ENCODE measurements at places on chromosomes 2 and 18.

GRCh38 chr2:129709956-129710598, 269.4 kb upstream of the RAB6C start:
- no peak for DNase-seq

DNA sequence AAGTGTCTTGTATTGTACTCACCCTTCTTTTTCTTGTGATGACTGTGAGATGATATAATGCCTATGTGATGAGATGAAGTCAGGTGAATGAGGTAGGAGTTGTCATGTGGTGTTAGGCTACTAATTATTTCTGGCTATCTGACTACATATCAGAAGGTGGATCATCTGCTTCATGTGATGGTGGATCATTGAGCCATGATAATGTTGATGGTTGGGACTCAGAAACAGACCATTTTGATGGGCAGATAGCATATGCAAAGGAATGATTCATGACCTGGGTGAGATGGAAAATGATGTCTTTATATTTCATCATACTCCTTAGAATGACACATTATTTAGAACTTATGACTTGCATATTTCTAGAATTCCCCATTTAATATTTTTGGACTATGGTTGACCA, 19.5 kb downstream of the ANKRD30B start:
- DNase-seq: no peak

GRCh38 chr2:240664622-240665021, 18.1 kb downstream of the AQP12B start:
- no peak for DNase-seq

DNA sequence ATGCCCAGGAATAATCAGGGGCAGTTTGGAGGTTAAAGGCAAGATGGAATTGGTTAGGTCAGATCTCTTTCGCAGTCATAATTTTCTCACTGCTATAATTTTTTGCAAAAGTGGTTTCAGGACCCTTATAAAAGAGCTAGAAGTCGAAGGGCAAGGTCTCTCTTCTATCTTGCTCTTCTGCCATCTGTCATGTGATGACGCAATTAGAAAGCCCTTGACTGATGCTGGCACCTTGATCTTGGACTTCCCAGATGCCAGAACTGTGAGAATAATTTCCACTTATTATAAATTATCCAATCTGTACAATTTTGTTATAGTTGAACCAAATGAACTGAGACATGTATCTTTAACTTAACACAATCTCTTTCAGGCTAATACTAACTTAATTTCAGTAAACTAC, 6.3 kb upstream of the RALBP1 start:
- no peak for DNase-seq

- DNase-seq: no peak
These were observed 205.1 kb upstream of the RBBP8 start for GRCh38 chr18:22728016-22728415.

- DNase-seq: no peak
These were observed 70.1 kb downstream of the BCL11A start for GRCh38 chr2:60483401-60483800.

DNA sequence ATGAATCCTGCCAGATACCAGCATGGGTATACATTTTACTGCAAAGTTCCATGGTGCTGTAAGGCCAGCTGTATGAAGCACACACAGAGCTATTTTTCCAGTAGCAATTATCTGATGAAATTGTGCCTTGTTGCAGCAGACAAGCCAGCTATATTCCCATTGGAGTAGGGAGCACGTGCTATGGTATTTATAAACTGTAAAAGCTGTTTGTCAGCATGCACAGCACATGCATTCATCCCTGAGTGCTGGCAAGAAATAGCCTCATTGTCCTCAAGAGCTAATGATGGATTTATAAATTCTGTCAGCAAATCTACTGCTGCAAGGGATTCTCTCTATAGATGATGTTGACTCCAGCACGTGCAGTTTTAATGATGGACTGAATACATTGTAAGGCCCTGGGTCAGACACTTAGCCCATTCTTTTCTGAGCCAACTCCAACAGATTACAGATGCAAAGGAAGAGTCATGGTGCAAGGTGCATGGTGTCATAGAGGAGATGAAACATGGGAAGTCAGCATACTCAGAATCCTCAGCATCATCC, 61.7 kb downstream of the KCNS3 start:
- no peak for DNase-seq

DNA sequence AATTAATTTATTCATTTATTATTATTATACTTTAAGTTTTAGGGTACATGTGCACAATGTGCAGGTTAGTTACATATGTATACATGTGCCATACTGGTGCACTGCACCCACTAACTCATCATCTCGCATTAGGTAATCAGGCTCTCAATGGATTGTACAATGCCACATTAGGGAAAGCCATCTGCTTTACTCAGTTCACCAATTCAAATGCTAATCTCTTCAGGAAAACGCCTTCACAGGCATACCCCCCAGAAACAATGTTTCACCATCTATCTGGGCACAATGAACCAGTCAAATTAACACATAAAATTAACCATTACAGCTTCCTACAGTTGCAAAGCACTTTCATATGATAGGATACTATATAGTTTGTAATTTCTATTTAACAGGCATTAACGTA, 84.8 kb upstream of the DNAJC10 start:
- no peak for DNase-seq

- DNase-seq: no peak
These were observed 1.5 kb downstream of the ZNF532 start for GRCh38 chr18:58866066-58866772.

GRCh38 chr2:226969417-226970080, 133.7 kb downstream of the RHBDD1 start:
- no peak for DNase-seq

DNA sequence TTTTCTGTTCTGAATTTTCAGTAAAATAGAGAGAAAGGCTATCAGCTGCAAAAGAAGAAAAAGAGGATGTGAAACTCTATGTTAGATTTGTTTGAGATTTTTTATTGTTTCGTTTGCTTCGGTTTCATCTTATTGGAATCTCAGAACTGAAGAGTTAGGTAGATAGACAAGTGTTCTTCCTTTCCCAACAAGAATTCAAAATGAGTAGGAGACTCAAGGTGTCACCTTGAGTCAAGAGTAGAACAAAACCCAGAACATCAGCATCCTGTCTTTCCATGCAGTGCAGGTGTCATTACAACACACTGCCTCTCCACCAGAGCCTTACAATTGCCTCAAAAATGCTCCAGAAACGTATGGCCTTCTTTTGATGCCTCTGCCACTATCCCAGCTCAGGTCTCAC, 21.1 kb downstream of the NBAS start:
- no peak for DNase-seq

- DNase-seq: no peak
These were observed 302.3 kb upstream of the FANCL start for GRCh38 chr2:58543442-58543841.

GRCh38 chr2:30110773-30111172, 36.0 kb upstream of the YPEL5 start:
- DNase-seq: no peak

DNA sequence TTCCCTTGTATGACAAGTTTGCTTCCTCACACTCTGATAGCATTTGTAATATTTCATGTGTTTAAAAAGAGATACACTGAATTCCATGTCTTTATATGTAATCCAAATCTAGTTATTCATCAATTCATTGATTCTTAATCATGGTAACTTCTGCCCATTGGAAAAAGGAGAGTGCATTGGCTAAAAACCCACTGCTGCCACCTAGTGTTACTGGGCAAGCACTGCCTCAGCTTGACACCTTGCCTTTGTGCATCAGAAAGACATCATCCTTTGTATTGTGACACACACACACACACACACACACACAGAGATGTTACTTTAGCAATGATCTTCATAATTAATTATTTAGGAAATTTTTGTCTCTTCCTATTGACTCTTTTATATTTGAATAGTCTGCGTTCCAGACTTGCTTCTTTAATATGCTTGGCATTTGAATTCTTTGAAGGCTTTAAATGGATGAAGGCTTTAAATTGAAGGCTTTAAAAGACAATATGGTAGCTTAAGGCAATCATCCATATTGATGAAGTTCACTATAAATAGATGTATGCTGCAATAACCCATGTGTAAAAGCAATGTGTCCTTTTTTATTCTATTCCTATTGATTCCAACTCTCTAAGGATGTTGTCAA, 414.2 kb upstream of the CHST9 start:
- peak; percentile 20 for DNase-seq

GRCh38 chr2:37589298-37589697, 82.1 kb downstream of the CDC42EP3 start:
- no peak for DNase-seq

DNA sequence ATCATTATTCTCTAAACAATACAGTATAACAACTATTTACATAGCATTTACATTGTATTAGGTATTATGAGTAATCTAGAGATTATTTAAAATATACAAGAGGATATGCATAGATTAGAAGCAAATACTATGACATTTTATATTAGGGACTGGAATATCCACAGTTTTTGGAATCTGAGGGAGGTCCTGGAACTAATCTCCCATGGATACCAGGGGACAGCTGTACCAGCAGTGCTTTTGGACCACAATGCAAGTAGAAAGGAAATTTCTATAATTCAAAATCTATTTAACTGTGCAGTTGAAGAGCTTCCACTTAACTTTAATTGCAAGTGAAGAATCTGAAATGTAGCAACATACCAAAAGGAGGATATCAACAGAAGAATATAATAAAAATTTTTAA, 120.8 kb downstream of the LTBP1 start:
- DNase-seq: no peak

GRCh38 chr18:42925036-42925435, 190.4 kb downstream of the RIT2 start:
- no peak for DNase-seq

- DNase-seq: no peak
These were observed 13.9 kb upstream of the KYNU start for GRCh38 chr2:142863485-142863961.

- no peak for DNase-seq
These were observed 4.0 kb downstream of the ABCB6 start for GRCh38 chr2:219214786-219215185.

DNA sequence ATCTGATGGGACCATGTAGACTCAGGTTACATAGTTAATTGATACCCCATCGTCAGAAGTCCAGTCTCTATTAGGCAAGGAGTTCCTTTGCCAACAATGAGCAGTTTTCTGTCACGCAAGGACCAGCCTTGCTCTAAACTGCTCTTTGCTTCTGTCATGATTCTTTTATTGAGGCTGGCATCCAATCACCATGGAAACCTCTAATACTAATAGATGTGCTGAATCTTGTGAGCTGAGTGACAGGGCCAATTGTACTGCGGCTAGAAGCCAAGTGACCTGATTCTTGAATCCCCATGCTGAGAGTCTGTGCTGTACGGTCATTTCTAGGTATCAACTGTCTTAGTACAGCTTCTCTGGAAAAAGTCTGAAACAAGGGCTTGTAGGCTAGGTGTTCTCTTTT, 395.6 kb downstream of the RND3 start:
- DNase-seq: no peak

GRCh38 chr2:147386284-147386683, 458.5 kb upstream of the ACVR2A start:
- DNase-seq: no peak

DNA sequence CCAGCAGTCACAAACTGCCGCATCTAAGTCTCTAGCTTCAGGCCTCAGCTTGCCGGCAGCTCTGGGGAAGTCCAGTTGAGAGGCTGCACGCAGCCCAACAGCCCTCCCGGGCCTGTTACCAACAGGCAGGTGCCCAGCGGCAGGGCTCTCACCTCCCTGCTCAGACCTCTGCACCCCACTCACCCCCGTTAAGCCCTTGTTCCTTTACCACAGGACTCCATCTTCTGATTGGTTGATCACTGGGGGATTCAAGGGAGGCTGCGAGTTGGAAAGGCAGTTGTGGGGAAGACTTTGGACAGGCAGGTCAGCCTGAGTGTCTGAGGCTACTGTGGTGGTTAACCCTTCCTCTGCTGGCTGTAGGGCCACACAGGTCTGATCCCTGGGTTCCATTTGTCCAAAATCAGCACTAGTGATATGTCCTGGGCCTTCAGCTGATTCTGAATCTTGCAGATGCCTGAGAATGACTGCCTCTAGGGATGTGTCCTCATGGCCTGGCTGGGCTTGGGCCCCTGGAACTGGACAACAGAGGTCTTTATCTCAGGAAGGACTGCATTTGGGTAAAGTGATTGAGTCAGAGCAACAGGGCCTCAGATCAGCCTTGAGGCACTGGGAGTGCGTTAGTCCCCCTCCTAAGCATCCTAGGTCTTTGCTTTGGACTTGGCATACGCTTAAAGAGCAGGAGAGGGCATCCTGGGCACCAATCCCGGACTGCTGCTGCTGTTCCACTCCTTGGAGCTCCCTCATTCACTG, 88.4 kb downstream of the APOB start:
- DNase-seq: no peak

DNA sequence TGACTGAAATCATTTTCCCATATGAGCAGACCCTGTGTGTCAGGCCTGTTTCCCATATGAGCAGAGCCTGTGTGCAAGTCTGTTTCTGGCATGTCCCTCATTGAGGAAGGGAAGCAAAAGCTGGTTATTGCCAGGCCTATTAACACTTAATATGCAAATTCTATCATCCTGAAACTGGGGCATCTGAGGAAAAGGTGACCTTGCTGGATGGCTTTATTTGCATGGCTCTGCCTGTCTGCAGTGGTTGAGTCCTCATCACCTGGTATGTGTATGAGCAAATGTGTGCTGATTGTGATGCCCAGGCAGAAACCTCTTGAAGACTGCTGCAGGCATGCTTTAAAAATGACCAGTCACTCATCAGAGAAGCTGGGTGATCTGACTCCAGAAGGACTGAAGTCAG, 31.2 kb downstream of the EIF4E2 start:
- no peak for DNase-seq

DNA sequence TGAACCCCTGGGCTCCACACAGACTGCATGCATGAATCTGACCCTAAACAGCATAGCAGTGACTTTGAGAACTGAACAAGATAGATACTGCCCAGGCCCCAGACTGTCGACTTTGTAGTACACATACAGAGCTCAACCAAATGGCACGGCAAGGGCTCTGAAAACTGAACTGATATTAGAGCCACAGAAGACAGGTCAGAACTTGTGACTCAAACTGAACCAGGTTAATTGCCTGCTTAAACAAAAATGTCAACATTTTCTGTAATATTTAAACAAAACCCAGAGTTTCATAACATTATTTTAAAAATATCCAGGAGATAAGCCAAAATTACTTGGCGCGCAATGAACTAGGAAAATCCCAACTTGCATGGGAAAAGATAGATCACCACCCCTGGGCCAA, 260.3 kb downstream of the TPGS2 start:
- no peak for DNase-seq

GRCh38 chr18:63205791-63206252, 113.7 kb downstream of the BCL2 start:
- DNase-seq: no peak

DNA sequence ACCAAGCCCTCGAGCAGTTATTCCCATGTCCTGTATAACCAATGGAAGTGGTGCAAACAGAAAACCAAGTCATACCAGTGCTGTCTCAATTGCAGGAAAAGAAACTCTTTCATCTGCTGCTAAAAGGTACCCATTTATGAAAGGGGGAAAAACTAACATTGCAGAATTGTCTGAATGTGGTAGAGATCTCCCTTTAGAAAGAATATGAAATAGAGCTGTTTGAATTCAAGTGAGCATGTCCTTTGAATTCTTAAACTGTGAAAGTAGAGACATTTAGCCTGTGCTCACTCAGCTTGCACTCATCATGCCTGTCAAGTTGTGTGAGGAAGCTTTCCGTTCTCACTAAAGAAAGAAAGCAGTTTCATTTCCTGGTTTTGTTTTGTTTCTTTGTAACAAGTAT, 87.4 kb downstream of the EML4 start:
- DNase-seq: no peak

GRCh38 chr2:205776139-205776538, 93.8 kb downstream of the NRP2 start:
- peak; percentile 22 for DNase-seq

Measured in CMK (cell line).